ENCODE measurements at places on chromosomes 2 and 18. TPM values are rescaled to one million over a fixed set of nuclear protein-coding genes. Genes with fewer than 3 reads are reported as not detected.
A peak's percentile ranks its signal among the peaks of the same experiment; 100 is the strongest.

Gene AQP12B
- total RNA-seq: not detected

Gene RFTN2
- total RNA-seq: 1.1 TPM

Gene TLX2
- not detected for total RNA-seq

Gene SMAD2
- 28.9 TPM for total RNA-seq

Gene KIAA2012
- total RNA-seq: under 0.01 TPM

Gene LANCL1
- 21.0 TPM for total RNA-seq

Gene ANKRD23
- 1.4 TPM for total RNA-seq

Gene INHA
- 0.14 TPM for total RNA-seq

Gene AFF3
- total RNA-seq: 3.5 TPM

Gene SNX17
- 65.3 TPM for total RNA-seq

Gene BUB1
- 46.1 TPM for total RNA-seq

GRCh38 chr2:39660612-39661236 is 5.0 kb upstream of the TMEM178A start:
- H3K4me1 ChIP-seq: peaks cover 2% of the 10 kb centered on the region
- H3K27me3 ChIP-seq: no peaks in the 10 kb centered on the region
- H3K27ac ChIP-seq: no peak overlapping the region
- no peak for DNase-seq
- H3K4me3 ChIP-seq: no peak overlapping the region
- no peaks in the 10 kb centered on the region for H3K36me3 ChIP-seq

DNA sequence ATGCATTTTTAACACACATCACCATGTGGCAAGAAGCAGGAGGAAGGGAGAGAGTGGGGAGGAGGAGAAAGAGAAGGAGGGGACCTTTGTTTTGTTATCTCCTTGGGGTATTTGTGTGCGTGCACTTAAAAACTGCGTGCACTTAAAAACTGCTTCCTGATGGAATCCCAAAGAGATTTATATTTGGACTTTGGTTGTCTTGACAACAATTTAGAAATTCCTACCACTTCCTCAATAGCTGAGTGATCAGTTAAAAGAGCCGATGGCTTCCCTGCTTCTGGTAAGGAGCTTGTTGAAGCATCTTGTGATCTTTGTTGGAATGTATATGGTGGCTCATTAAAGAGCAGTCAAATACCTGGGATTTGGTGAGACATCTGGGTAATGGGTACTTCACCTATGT is 4.5 kb downstream of the RAB31 start:
- H3K4me1 ChIP-seq: peaks cover 14% of the 10 kb centered on the region
- no peaks in the 10 kb centered on the region for H3K36me3 ChIP-seq
- no peak overlapping the region for H3K27ac ChIP-seq
- H3K4me3 ChIP-seq: no peak overlapping the region
- H3K27me3 ChIP-seq: no peaks in the 10 kb centered on the region

DNA sequence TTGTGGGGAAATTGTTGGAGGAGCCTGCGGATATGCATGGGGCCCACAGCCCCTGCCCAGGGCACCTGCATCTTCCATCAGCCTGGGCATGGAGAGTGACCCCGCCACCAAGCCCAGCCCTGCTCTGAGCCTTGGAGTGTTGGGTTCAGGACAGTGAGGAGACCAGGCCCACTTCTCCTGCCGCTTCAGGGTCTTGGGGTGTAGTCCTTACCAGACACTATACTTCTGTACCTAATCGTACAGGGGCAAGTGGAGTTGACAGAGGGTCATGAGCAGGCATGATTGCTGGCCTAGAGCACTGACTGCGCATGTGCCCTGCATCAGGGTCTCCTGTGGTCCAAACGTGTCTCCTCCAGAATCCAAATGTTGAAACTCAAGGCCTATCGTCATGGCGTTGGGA is 108.9 kb upstream of the ZNF236 start:
- H3K4me1 ChIP-seq: peaks cover 2% of the 10 kb centered on the region
- DNase-seq: no peak
- H3K4me3 ChIP-seq: no peak overlapping the region
- H3K27me3 ChIP-seq: no peaks in the 10 kb centered on the region
- no peaks in the 10 kb centered on the region for H3K36me3 ChIP-seq
- H3K27ac ChIP-seq: no peak overlapping the region

DNA sequence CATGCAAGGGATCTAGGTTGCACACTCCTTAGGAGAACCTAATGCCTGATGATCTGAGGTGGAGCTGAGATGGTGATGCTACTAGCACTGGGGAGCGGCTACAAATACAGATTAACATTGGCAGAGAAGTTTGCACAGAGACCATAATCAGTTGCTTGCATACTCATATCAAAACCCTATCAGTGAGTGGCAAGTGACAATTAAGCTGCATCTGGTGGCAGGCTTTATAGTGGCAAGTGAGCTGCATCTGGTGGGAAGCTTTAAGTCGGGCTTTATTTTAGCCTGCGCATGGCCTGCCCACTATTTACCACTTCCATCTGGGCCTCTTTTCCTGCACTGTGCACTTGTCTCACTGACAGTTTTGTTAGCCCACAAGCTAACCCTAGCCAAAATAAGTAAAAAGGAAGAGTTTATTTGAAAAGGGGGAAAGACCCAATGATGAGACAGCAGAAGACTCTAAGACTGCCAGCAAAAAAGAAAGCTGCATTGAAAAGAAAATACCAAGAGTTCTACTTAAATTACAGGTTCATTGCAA is 140.9 kb upstream of the B3GNT2 start:
- no peaks in the 10 kb centered on the region for H3K36me3 ChIP-seq
- H3K27me3 ChIP-seq: no peaks in the 10 kb centered on the region
- no peaks in the 10 kb centered on the region for H3K4me1 ChIP-seq
- no peak for DNase-seq
- H3K27ac ChIP-seq: no peak overlapping the region

GRCh38 chr2:69755862-69756467 is 14.0 kb downstream of the ANXA4 start:
- no peaks in the 10 kb centered on the region for H3K27me3 ChIP-seq
- H3K4me1 ChIP-seq: peaks cover 20% of the 10 kb centered on the region
- H3K36me3 ChIP-seq: peaks cover 3% of the 10 kb centered on the region
- DNase-seq: no peak

- H3K4me1 ChIP-seq: no peaks in the 10 kb centered on the region
- no peaks in the 10 kb centered on the region for H3K27me3 ChIP-seq
- H3K27ac ChIP-seq: no peak overlapping the region
- no peak overlapping the region for H3K4me3 ChIP-seq
These were observed 20.7 kb upstream of the ALLC start for GRCh38 chr2:3637311-3637675.

DNA sequence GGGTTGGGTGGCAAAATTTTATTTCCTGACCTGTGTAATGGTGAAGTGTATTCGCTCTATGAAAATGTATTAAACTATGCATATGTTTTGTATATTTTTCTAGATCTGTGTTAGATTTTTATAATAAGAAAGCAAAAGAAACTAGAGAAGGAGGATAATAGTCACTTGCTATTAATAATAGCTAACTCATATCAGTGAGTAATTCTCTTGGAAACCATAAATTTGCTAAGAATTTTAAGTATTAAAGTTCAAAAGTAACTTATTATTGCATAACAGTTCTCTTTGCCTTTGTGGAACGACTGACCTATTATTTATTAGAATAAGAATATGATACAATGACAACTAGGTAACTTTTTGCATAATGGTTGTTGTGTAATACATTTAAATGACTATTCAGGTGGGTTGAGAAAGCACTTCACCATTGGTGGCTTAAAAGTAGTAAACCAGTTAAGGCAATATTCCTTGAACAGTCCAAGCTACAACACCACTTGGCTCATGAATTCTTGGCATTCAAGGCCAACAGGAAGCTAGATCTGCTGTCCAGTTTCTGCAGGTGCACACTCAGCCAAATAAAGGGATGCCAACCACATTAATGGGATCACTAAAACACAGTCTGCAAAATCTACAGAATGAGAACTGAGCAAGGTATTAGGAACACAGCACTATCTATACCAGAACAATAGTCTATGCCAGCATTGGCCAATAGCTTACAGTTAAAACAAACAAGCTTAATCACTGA is 921.3 kb downstream of the CPS1 start:
- no peak for DNase-seq
- H3K36me3 ChIP-seq: no peaks in the 10 kb centered on the region
- H3K4me1 ChIP-seq: no peaks in the 10 kb centered on the region
- H3K4me3 ChIP-seq: no peak overlapping the region
- no peak overlapping the region for H3K27ac ChIP-seq

DNA sequence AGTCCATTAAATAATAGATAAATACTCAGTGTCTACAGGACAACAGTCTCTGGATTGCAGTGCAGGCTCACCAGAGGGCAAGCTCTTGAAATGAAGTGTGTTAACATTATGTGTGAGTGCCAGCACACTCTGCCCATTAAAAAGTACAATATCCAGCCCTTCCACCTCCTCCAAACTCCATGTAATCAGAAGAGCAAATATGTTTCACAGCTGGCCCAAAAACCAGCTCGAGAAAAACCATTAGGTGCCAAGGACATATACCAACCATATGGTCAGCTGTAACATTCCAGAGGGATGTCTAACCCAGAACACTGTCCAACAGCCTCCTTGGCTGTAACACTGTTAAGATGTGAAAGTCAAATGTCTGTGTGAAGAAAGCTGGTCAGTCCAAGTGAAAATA is 112.2 kb downstream of the ZNF385B start:
- H3K36me3 ChIP-seq: no peaks in the 10 kb centered on the region
- no peak overlapping the region for H3K4me3 ChIP-seq
- no peaks in the 10 kb centered on the region for H3K4me1 ChIP-seq
- H3K27ac ChIP-seq: no peak overlapping the region

DNA sequence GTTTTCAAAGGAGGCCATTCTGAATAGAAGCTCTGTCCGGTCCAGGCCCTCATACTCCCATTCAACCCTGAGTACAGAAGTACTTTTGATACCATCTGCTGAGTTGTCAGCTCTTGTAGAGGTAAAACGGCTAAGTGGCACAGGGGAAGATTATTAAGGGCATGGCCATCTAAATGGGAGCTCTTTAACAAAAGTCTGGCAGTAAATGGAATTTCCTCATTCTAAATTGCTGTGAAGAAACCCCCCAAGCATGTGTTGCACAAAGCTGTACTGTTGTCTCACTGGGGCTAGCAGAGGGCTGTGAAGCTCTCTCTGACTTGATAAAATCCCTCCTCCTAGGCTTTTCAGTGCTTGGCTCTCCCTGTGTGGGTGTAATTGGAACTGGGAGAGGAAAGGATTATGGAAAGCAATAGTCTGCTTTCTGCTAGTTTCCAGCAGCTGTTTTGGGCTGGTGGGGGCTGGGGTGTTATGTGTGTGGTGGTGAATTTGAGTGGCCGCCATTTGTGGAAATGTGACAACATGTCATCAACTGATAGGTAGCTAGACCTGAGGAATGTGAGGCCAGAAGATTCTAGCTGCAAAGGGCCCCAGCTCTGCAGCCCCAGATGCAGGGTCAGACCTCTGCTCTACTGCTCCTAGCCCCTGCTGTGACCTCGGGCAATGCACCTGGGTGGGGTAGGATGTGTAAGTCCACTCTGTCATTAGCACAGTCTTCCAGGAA is 65.1 kb downstream of the MAP4K4 start:
- H3K4me3 ChIP-seq: no peak overlapping the region
- H3K27ac ChIP-seq: no peak overlapping the region
- H3K36me3 ChIP-seq: no peaks in the 10 kb centered on the region
- H3K27me3 ChIP-seq: no peaks in the 10 kb centered on the region
- DNase-seq: no peak

GRCh38 chr2:20148923-20149702 is 75.8 kb downstream of the SDC1 start:
- no peak for DNase-seq
- H3K27me3 ChIP-seq: no peaks in the 10 kb centered on the region
- no peak overlapping the region for H3K4me3 ChIP-seq
- H3K27ac ChIP-seq: peak overlapping the region; percentile 36
- H3K36me3 ChIP-seq: no peaks in the 10 kb centered on the region
- no peaks in the 10 kb centered on the region for H3K4me1 ChIP-seq

- H3K36me3 ChIP-seq: no peaks in the 10 kb centered on the region
- H3K4me3 ChIP-seq: no peak overlapping the region
- no peaks in the 10 kb centered on the region for H3K4me1 ChIP-seq
- no peaks in the 10 kb centered on the region for H3K27me3 ChIP-seq
- no peak overlapping the region for H3K27ac ChIP-seq
These were observed 160.7 kb upstream of the NT5C1B start for GRCh38 chr2:18749912-18750526.

DNA sequence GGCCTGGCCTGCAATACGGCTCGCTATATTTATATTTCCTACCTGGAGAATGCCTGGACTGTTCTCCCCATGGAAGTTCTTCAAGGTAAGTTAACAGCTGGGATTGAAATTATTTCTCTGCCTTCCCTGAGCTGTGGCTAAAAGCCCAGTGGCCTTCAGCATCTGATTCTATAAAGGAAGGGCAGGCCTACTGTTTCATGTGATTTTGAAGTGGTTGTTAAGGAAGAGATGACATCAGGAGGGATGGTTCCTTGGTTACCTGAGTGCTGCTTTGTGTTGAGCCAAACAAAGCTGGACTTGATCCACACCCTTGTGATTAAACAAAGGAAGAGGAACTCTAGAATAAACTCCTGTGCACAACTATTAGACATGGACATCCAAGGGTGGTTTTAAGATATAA is 61.6 kb downstream of the MFSD6 start:
- DNase-seq: no peak
- H3K4me3 ChIP-seq: no peak overlapping the region
- H3K4me1 ChIP-seq: no peaks in the 10 kb centered on the region
- H3K27me3 ChIP-seq: no peaks in the 10 kb centered on the region

DNA sequence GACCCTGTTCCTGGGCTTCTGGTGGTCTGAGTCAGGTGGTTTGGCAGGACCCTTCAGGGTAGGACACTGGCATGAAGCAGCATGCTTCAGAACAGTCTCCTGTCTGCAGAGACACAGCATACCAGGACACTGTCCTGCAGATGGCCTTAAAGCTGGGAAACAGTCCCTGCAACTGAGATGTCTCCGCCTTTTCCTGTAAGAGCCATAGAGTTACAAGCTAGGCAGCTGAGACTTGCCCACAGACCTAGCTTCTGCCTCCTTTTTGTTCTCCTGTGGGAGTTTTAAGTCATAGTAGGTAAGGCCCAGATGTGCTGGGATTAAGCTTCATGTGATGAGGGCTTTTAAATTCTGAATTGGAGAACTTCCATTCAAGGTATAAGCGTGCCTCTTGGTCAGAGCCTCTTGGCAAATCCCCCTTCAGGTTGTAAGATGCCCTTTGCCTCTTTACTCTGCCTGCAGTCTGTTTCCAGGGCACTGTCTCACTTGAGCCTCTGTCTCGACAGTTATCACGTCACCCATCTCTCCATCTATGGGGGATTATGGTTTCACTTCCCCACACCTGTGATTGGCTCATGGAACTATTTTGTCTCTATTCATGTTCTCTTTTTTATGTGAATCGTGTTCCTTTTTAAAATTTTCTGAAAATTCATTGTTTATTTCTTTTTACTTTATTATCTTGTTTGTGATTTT is 51.8 kb downstream of the COA5 start:
- no peak overlapping the region for H3K27ac ChIP-seq
- no peaks in the 10 kb centered on the region for H3K27me3 ChIP-seq
- H3K4me3 ChIP-seq: no peak overlapping the region

DNA sequence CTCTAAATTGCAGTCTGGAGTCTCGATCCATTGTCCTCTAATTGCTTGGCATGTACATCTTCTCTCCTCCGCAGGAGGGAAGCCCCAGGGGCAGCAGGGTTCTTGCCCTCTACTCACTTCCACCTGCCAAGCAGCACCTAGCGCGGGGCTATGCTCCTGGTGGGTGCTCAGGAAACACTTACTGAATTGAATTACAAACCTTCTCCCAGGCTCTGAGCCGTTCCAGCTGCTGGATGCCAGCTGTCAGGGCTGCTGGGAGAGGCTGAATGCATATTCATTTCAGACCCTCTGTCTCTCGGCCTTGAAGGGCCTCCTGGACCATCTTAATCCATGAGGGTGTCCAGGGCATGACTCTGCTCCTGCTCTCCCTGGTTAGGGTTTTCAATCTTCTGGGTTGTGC is 94.0 kb downstream of the CELF4 start:
- H3K4me3 ChIP-seq: no peak overlapping the region
- no peak overlapping the region for H3K27ac ChIP-seq
- no peaks in the 10 kb centered on the region for H3K36me3 ChIP-seq
- no peak for DNase-seq
- no peaks in the 10 kb centered on the region for H3K27me3 ChIP-seq

Data from liver (tissue), 10 donors.